Thoracic aorta (tissue), 2 donors: ENCODE measurements at places on chromosomes 12 and 14. TPM values are rescaled to one million over a fixed set of nuclear protein-coding genes. Genes with fewer than 3 reads are reported as not detected.

TEX22 gene
- not detected for total RNA-seq

PLCZ1 gene
- not detected for total RNA-seq

CCDC197 gene
- not detected for total RNA-seq

SDR9C7 gene
- not detected for total RNA-seq

HVCN1 gene
- total RNA-seq = 12.3 TPM

DPF3 gene
- total RNA-seq = 8.9 TPM

PPP4R4 gene
- total RNA-seq = 8.9 TPM

CLEC4A gene
- total RNA-seq = 5.1 TPM

FIGNL2 gene
- 0.28 TPM for total RNA-seq

PARP2 gene
- total RNA-seq = 5.8 TPM

AVPR1A gene
- 4.3 TPM for total RNA-seq

DNA sequence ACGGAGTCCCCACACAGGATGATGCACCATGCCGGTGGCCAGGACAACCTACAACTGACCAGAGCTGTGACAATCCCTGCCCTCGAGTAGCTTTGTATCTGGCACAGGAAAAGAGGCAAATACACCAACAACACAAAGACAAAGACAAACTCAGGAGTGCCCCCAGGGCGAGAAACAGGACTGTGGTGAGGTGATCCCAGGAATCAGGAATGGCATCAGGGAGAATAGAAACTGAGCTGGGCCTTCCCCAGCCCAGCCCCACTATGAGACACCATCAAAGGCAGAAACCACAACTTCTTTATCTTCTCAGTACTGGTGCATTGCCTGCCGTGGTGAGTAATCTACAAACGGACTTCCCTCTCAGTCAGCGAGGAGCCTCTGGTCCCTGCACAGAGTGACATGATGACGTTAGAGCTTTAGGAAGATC is 157.7 kb downstream of the TTC7B start:
- DNase-seq = no peak

GRCh38 chr12:52215587-52216031 is 17.4 kb upstream of the KRT7 start:
- no peak for DNase-seq

- no peak for DNase-seq
Observed at GRCh38 chr14:95008445-95009217, 148.7 kb downstream of the DICER1 start.

- DNase-seq = peak; percentile 3
Observed at GRCh38 chr12:77925536-77926108, 94.9 kb downstream of the NAV3 start.

GRCh38 chr14:69612014-69612782 is 802 bp downstream of the SUSD6 start:
- no peak for DNase-seq

DNA sequence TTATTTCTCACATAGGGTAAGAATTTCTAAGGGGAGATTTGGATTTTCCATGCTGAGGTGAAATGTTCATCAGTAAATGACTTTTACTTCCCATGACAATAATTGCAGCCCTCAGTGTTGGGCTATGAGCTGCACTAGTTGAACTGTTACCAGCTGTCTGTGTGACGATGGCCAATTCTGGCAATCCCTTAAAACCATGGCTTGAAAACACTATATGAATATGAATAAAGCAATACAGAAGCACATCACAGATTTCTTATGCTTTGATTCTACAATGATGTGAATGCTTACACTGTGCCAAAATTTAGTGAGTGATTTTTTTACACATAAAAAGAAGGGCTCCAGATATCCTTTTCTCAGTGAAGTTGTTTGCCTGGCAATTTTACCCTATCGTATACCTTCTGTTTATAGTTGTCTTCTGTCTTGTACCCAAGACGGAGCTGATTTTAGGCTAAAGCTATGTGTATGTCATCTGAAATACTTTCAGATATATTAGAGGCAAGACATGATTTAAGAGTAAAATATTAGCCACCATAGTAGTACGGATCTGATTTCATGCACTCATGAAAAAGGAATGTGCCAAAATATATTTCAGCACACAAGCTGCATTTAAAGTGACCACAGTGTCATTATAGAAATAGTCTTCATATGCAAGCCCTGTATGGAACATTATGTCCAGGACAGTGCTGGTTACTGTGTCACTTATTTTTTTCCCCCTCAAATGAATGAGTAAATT is 52.0 kb downstream of the SLC38A4 start:
- DNase-seq = no peak

GRCh38 chr12:124699909-124700308 is 132.5 kb upstream of the NCOR2 start:
- DNase-seq = no peak

GRCh38 chr14:94025720-94026119 is 420 bp upstream of the OTUB2 start:
- DNase-seq = no peak

DNA sequence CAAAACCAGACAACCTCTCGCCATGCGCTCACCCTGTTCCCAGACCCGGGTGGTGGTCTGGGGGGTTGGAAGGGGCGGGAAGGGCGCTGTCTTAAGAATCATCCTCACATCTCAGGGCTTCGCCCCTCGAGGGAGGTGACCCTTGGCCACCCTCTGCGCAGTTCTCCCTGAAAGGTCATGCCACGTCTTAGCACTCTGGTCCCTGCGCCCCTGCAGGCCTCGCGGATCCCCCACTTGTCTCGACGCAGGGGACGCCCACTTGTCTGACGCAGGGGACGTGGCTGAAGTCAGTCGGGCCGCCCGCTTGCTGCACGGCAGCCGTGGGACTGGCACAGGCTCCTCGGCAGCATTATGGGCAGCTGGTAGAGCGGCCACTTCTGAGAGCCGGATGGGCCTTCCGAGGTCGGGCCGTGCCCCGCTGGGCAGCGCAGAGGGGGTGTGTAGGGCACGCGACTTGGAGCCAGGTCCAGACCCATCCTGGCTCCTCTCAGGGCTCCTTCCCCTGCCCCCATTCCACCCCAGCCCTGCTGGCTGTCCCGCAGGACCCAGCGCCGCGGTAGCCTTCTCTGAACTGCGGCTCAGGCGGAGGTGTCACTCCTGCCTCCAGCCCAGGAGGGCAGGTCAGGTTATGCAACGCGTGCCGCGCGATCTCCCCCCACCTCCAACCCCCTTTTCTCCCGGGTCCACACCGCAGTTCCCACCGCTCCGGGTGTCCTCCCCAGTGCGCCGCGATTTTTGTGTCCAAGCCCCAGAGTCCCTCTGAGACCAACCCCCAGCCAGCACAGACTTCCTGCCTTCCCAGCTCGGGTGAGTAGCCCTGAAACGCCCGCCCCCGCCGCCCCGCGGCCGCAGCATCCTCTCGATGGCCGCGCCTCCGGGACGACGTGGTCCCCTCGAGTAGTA is 40.9 kb upstream of the CAPRIN2 start:
- peak; percentile 66 for DNase-seq

- DNase-seq = no peak
Observed at GRCh38 chr12:93145086-93145485, 216.0 kb upstream of the EEA1 start.

DNA sequence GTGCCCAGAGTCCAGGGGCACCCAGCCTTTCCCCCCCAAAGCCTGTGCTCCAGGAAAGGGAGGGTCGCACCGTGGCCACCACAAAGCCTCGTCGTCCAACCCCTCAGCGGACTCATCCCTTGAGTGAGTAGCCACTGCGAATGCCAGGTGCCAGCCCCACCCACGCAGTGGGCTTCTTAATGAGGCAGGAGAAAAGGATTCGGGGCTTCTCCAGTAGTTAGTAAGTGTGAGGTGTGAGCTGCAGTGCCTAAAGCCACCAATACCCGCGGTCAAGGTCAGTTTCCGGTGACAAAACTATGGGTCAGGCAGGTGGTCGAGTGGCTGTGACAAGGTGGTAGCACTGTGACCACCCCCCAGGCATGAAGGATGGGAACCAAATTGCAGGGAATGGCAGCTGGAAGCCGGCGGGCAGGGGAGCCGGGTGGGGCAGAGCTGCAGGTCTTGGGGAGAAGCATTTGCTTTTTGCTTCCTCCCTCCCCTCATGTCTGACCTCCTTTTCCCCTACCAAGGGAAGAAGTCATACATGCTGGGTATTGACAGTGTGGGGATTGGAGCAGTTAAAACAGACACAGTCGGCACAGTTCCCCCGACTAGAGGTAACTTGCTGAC is 8.0 kb downstream of the RAN start:
- DNase-seq = no peak

DNA sequence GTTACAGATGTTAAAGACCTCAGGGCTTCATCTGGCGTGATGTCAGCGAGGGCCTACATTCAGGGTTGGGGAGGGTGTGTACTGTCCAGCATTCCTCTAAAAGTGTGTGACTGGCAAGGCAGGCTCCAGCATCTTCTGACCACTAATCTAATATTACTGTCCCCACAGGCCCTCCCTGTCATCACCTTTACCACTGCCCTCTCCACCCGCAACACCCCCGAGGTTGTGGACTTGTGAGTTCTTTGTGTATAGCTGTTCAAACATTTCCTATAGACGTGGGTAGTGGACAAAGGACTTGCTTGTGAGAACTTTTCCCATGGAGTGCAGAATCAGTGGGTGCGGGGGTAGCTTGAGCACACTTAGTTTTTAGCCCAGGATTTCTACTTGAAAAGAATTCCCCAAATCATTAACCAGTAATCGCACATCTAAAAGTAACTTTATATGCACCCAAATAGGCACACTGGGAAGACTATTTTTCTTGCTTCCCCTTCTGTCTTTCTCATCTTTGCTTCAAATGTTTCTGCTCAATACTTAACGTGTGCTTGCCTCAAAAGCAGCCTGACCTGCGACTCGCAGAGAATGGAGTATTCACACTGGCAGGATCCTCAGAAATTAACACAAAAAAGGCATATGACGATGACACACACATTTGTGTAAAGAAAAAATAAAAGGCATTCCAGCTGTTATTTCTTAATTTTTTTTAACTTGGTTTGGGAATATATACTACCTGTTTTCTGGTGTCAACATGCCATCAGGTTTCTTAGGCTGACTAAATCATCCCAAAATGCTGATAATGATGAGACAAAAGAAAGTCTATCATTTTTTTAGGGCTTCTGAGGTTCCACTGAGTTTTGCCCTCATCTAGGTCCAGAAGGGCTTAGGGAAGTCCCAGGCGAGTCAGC is 158.4 kb upstream of the HIF1A start:
- DNase-seq = no peak

- DNase-seq = no peak
Observed at GRCh38 chr12:27975222-27976136, 2.9 kb upstream of the PTHLH start.

DNA sequence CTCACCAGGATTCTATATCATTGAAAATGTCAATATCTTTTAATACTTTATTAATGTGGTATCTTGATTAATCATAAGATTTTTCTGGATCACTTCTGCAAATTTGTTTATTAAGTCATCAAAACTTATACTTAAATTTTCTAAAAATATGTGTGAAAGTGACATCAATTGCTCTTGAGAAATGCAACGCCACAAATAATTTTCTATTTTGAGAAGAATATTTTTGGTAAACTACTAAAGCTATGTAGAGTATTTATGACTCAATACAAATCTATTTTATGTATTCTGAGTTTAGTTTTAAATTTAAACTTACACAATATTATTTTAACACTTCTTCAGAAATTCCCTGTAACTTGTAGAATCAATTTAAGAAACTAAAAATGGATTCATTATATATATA is 263.3 kb downstream of the RASSF9 start:
- no peak for DNase-seq

DNA sequence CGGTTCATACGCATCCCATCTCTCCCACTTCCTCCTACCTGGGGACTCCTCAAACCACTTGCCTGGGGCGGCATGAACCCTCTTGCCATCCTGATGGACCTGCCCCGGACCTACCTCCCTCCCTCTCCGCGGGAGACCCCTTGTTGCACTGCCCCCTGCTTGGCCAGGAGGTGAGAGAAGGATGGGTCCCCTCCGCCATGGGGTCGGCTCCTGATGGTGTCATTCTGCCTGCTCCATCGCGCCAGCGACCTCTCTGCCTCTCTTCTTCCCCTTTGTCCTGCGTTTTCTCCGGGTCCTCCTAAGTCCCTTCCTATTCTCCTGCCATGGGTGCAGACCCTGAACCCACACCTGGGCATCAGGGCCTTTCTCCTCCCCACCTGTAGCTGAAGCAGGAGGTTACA is 3.6 kb downstream of the WNT1 start:
- no peak for DNase-seq

DNA sequence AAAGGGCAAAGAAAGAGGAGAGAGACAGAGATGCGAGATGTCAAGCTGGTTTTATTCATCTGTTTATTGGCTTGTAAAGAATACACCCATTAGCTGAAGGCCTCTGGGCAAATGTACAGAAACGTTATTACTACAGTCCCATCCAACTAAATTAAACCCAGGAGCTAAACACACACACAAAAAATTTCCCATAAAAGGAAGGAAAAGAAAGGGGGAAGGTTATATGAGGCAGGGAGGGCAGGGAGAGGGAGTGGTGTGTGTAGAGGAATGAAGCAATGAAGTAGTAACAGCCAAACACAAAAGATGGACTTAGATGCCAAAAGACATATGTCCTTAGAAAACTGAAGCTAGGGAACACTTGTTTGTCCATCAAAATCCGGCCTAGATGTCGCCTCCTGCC is 3.1 kb upstream of the MFAP5 start:
- DNase-seq = no peak

DNA sequence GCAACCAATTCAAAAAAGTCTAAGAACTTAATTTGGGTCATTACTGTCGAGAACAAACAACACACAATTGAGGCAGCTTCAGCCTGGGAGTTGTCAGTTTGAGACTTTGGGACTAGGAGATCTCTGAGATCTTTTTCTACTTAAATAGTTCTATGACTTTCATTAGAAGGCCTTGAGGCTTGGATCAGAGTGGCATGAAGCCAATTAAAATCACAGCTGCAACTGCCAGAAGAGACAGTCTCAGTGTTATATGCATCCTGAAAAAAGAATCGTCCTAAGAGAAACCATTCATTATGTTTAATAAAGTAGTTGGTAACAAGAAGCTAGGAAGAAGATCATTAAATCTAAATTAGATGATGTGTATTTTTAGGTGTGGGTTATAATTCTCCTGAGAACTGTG is 170.8 kb upstream of the RASSF8 start:
- DNase-seq = no peak

DNA sequence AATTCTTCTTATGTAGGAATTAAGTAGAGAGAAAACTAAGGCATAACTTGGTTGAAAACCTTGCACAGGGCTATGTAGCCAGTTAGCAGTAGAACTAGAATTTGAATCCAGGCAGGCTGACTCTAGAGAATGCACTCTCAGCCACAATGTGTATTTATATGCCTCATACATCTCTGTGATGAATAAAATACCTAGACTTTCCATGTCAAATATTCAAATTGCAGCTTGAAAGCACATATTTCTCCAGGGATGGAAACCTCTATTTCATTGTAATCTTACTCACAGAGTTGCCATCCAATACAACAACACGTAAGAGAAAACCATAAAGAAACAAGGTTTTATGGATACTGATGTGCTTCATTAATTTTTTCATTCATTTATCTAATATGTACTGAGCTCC is 256.0 kb upstream of the FLRT2 start:
- DNase-seq = no peak

GRCh38 chr12:124939079-124939420 is 24.6 kb upstream of the UBC start:
- peak; percentile 28 for DNase-seq

DNA sequence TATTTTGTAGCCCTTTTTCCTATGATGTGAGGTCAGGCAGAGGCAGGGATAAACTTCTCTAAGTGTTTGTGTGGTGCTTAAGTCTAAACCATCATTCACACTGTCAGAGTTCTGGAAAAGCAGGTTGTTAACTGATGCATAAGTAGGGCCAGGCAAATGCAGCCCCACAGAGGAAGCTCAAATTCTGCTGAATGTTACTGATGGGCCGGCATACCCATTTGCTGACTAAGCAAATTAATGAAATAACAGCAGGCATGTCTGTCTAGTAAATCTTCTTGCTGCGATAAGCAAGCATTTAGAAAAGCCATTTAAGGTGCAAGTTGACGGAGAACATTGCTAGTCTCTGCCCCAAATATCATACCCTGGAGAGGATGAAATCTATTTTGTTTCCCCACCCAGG is 523.2 kb upstream of the CCDC196 start:
- DNase-seq = no peak
